ENCODE measurements at places on chromosomes 5 and 9.

- no peak for DNase-seq
These were observed 97.3 kb downstream of the USP20 start for GRCh38 chr9:129932303-129933151.

- DNase-seq: no peak
These were observed 113.6 kb downstream of the DEPDC1B start for GRCh38 chr5:60586307-60586901.

DNA sequence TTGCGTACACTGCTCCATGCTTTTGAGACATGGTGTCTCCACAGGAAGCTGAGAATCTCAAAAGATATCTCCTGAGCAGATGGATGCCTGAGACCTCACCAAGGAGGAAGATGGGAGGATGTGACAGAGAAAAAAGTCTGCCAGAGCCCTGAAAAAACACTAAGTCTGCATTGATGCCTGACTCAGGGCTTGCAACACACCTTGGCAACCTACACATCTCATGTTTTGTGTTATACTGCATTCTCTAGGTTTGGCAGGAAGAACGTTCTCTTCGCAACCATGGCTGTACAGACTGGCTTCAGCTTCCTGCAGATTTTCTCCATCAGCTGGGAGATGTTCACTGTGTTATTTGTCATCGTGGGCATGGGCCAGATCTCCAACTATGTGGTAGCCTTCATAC lies 19.2 kb downstream of the SLC22A4 start:
- no peak for DNase-seq

GRCh38 chr9:96126321-96126881 lies 175.6 kb downstream of the HSD17B3 start:
- DNase-seq: peak; percentile 66

GRCh38 chr5:38434966-38435705 lies 121.3 kb downstream of the LIFR start:
- no peak for DNase-seq

DNA sequence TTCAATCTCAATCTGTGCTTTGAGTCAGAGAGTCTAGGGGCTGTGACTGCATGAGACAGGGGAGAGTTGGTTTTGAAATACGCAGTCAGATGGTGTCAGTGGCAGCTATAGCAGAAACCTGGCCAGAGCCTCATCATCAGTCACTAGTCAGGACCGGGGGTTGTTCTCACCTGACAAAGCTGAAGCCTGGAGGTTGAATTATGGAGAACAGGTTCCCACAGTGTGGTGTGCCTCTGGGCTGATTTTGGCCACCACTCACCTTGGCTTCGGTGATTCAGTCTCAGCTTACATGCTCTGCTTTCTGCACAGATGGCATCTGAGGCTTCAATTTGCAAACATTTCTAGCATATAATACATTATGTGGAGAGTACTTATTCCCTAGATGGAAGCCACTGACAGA lies 387.3 kb downstream of the YTHDC2 start:
- no peak for DNase-seq

- peak; percentile 71 for DNase-seq
These were observed 46.2 kb downstream of the IARS1 start for GRCh38 chr9:92247296-92247695.

GRCh38 chr9:109020581-109021511 lies 7.5 kb upstream of the CTNNAL1 start:
- no peak for DNase-seq

DNA sequence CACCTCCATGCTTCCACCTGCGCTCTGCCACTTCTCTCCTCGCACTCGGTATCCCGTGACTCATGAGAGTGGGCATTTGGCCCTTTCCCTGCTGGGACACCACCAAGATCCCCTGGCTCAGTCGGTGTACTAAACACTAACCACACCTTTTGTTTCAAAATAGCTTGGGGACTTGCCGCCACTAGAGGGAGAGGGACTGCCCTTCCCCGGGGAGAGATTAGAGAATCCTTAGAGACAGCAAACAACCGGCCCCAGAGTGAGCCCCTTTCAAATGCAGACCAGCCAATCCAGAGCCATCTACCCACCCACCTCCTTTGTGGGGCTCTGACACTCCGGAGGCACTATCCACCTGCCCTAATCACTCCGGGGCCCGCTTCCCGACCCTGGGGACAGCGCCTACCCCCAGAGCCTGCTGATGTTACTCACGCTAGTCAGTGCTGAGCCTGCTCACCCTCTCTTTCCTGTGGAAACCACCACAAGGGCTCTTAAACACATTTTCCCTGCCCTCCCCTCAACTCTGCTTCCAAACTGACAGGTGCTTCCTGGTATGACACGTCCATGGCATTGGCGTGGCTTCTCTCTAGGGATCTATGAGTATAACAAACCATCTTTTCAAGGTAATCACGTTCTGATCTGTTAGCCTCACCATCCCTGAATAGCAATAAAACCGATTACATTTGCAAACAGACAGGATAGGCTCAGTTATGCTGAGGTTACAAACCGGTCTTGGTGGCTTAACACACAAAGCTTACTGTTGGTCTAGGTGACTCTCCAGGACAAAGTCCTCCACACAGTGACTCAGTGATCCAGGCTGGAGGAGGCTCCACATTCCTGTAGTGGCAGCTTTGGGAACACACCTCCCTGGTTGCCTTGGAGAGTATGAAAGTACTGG lies 180.1 kb upstream of the MVB12B start:
- peak; percentile 13 for DNase-seq

GRCh38 chr9:69397384-69398214 lies 72.6 kb downstream of the ENTREP1 start:
- DNase-seq: no peak

- no peak for DNase-seq
These were observed 9.0 kb upstream of the OR1N1 start for GRCh38 chr9:122536134-122536533.

DNA sequence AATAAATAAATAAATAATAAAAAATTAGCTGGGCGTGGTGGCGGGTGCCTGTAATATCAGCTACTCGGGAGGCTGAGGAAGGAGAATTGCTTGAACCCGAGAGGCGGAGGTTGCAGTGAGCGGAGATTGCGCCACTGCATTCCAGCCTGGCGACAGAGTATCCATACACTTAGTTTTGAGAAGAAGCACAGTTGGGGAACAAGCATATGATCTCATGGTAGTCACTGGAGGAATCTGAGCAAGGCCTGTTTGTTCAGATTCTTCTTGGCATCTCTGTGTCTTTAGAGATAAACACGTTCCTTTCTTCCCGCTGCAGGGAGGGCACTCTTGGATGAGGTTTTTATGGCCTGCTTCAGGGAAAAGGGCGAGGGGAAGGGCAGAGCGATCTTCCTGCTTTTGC lies 15.6 kb upstream of the DENND1A start:
- DNase-seq: no peak

DNA sequence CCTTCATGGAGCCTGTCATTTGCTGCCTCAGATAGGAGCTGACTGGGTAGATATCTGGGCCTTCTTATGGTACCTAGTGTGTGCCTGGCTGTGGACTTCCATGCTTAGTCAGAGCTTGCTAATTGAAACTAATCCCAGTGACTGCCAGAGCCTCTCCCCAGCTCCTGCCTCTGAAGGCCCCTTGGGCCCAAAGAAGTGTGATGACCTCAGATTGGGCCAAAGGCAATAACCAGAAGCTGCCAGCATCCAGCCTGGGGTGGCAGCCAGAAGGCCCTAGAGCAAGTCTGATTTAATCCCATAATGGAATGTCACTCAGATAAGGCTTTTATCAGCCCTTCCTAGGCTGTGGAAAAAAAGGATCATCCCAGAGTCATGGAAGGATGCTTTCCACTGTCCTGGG lies 17.1 kb upstream of the CDC23 start:
- no peak for DNase-seq

- peak; percentile 5 for DNase-seq
These were observed 97.2 kb downstream of the ROR2 start for GRCh38 chr9:91852801-91853347.

GRCh38 chr5:133017964-133018363 lies 8.4 kb downstream of the ZCCHC10 start:
- DNase-seq: no peak

GRCh38 chr5:107263387-107264018 lies 407.2 kb downstream of the EFNA5 start:
- no peak for DNase-seq

DNA sequence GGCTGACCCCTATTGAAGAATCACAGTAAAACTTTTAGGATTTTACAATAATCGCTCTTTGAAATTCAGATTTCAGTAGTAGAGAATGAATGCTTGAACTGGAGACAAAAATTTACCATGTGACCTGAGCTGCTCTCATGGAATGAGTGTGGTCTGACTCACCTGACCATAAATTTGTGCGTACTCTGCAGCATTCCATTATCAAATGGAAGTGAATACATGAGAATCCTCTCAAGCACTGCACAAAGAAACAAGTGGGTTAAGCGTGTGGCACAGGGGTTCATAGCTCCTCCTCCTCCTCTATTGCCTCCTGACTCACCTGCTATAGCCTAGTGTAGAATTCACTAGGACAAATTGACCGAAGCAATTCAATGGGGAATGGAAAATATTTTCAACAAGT lies 269.8 kb upstream of the CDH9 start:
- no peak for DNase-seq

DNA sequence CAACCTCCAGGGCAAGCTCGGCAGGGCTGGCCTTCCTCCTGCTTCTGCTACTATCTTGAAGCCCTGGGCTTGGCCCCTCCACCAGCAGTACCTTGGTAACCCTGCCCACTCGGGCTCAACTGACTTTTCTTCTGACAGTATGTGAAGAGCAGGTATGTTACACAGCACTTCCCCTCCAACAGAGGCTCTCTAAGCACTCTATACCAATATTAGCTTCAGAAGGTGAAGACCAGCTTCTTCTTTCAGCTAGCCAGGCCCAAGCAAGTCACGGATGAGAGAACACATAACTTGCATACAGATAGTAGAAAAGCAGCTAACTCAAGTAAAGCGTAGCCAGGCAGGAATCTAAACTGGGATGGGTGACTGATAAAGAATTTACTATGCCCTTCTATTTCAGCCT lies 64.3 kb downstream of the FEM1C start:
- no peak for DNase-seq

DNA sequence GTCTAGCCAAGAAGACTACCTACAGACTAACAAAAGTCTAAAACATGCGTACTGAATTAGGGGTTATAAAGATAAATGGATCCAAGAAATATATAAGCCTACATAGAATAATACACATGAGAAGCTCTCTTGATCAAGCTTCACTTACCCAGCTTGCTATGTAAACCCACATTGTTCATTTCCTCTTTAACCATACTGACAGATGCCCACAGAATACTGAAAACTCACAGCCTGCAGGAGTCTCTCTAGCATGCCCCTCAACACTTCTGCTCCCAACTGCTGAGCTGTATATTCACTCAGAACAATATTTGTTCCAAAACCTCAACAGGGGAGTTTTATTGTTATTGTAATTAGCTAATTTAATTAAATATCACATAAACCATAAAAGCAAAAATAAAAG lies 52.4 kb downstream of the RFX3 start:
- DNase-seq: no peak

DNA sequence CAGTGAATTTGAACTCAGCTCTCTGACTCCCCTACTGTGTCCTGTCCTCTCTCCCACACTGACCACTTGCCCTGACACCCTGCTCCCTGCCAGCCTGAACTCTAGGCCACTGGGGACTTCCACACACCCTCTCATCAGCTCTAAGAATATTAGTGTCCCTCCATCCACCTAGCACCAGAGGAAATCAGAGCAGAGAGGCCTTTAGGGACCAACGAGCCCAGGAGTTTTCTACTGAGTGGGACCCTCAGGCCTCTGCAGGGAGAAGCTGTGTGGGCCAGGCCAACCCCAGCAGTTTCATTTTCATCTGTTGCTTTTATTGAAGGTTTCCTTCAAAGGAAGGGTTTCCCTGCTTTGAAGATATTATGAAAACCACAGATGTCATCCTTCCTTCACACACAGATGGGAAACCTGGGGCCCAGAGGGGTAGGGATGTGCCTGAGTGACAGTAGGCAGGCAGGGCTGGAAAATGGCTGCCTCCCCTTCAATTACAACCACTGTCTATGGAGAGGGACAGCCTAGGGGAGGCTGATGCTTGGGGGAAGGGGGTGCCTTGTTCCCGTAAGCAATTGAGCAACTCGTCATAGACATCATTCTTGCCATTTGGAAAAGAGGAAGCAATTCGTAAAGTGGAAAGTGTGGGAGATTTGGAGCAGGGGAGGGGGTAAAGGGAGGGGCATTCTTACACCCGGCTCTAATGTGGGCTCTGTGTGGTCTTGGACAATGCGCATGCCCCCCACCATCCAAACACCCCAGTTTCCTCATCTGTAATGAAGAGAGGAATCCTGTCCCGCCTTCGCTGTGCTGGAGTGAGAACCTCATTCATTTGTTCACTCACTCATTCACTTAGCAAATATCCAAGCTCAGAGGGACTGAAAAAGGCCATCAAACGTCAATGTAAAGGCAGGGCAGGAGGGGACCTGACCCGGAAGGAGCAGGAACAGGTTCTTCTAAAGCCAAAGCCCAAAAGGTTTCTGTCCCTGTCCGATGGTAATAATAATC lies 3.9 kb downstream of the GLIPR2 start:
- DNase-seq: no peak

DNA sequence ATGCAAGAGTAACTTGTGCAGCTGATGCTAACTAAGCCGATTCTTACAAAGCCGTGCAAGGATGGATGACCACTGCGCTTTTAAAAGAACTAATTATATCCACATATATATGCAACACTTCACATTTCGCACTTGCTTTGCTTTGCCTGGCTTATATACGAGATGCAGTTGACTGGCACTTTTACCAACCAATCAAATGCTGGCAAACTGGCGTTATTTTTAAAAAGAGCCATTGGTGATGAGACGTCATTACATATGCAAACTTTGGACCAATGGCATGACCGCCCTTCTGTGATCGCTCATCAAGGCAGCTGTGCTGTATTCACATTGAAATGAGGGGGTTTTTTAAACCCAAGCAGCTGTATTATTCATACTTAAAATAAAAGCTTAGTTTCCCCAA lies 1147.7 kb upstream of the WWC1 start:
- peak; percentile 59 for DNase-seq

GRCh38 chr5:145245354-145245753 lies 589.8 kb downstream of the PRELID2 start:
- no peak for DNase-seq

GRCh38 chr5:22057012-22057411 lies 796.1 kb downstream of the CDH12 start:
- DNase-seq: no peak

- no peak for DNase-seq
These were observed 53.8 kb downstream of the CDC14B start for GRCh38 chr9:96565671-96566497.

DNA sequence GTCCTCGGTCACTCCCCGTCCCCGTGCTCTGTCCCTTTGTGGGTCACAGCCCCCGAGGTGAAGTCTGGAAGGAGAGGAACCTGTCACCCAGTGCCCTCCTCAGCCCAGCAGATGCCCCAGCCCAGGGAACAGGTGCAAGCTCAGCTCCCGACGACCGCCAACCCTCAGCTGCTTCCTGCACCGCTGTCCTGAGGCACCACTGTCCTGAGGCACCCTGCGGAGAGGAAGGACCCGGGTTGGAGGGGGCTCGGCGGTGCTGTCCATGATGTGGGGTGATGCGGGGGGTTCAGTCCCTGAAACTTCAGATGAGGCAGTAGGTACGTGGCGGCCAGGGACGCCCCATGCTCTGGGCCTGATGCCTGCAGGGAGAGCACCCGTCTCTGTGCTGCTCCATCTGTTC lies 81.4 kb downstream of the COL5A1 start:
- no peak for DNase-seq

- no peak for DNase-seq
These were observed 58.3 kb downstream of the MFAP3 start for GRCh38 chr5:154097031-154097430.
